ENCODE measurements at places on chromosomes 1 and 21.

GRCh38 chr1:180533266-180533987, 25.3 kb upstream of the OVAAL start:
- peak; percentile 76 for DNase-seq

DNA sequence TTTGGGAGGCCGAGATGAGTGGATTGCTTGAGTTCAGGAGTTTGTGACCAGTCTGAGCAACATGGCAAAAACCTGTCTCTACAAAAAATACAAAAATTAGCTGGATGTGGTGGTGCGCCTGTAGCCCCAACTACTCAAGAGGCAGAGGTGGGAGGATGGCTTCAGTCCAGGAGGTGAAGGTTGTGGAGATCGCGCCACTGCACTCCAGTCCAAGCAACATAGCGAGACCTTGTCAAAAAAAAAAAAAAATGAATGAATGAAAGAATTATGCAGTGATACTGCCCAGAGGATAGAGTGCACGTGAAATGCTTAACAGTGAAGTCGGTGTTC, 429 bp upstream of the DPH2 start:
- no peak for DNase-seq

- no peak for DNase-seq
These were observed 835 bp downstream of the UHMK1 start for GRCh38 chr1:162498496-162498810.

- no peak for DNase-seq
These were observed 10.9 kb downstream of the POMGNT1 start for GRCh38 chr1:46187106-46187869.

DNA sequence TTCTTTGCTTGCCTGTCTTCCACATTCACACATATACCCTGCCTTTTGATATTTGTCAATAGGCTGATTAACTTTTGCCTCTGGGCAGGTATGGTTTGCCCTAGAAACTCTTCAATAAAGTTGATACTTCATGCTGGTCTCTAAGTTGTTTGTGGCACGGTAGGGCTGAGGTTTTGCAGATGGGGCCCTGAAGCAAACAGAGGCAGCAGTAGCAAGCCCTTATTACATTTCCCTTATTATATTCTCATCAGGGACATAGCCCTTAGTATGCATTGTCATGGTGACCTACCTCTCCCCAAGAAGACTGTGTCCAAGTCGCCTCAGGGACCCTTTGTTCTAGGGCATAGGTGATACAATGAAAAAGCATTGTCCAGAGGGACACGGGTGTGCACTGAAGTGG, at the start of gene OR6P1:
Gene OR6P1 (minus strand): TSS at position 101 of the 400 bp plus-strand sequence. CDS start 6,976 bp downstream, outside the sequence.
- no peak for DNase-seq

- no peak for DNase-seq
These were observed 121.5 kb downstream of the PLD5 start for GRCh38 chr1:242402956-242403355.

DNA sequence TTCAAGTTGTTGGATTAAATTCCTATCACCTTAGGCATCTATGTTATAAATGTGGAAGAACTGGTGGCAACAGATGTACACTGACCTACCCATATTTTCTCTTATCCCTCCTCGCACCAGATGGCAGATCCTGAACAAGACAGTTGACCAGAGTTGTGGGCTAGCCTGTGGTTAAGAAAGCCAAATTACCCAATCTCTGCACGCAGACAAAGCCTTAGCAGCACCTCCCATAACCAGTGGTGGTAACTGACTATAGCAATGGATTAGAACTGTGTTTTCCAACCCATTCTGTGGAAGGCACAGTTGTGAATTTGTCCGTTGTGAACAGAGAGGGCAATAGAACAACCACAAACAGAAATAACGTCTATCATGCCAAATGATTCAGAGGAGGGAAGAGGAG, 20.6 kb downstream of the ABCB10 start:
- no peak for DNase-seq

DNA sequence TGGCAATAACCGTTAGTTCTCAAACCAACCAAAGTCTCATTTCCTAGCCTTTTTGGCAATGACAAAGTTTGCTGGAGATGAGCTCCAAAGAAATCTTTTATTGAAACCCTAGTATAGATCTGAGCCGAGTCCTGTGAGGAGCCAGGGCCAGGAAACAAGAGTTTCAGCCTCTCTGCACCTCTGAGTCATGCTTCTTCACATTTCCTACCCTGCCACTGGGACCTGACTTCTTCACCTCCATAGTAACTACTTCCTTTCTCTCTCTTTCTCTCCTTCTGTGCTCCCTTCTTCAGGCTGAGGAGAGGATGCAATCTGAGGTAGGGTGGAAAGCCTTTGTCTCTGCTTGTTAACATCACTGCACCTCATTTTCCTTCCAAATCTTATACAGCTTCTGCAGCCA, 38.7 kb upstream of the IPO9 start:
- DNase-seq, result no peak

DNA sequence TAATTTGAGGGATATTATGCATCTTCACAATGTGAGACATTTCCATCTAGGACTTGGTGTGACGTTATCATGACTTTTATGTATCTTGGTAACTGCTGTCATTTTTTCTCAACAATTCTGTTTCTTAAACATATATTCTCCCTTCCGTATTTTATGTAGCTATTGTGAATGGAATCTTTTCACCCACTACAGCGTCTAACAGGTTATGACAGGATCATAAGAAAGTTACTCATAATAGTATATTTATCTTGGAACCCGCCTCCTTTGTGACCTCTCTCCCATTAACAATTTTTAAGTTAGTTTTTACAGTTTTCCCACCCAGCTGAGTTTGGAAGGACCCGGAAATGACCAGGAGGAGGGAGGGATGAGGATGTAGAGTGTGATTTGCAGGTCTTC, 6.8 kb upstream of the DMRTA2 start:
- no peak for DNase-seq

DNA sequence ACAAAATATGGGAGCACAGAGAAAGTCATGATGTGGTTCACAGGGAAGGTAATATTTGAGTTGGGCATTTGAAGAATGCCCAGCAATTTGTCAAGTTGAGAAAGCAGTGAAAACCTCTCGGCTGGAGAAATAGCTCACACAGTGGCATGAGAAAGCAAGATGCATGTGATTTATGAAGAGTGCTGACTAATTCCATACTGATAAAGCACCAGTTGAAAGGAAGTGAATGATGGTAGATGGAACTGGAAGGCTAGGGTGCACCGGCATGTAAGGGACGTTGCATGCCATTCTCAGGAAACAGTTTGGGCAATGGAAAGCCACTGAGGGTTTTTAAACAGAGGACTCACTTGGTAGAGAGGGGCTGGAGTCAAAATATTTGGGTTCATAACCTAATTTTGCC, 53.5 kb upstream of the MTF2 start:
- DNase-seq, result no peak

DNA sequence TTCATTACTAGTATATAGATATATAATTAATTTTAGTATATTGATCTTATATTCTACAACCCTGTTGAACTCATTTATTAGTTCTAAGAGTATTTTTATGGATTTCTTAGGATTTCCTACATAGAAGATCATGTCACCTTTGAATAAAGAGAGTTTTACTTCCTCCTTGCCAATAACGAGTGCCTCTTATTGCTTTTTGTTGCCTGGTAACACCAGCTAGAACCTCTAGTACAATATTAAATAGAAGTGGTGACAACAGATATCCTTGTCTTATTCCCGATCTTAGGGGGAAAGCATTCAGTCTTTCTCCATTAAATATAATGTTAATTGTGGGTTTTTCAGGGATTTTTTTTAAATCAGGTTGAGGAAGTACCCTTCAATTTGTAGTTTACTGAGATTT, 40.8 kb downstream of the WNT2B start:
- DNase-seq, result no peak

- DNase-seq, result no peak
These were observed 671 bp downstream of the HNRNPU start for GRCh38 chr1:244863491-244864252.

- DNase-seq, result no peak
These were observed 185.0 kb downstream of the TGFBR3 start for GRCh38 chr1:91700771-91701471.

DNA sequence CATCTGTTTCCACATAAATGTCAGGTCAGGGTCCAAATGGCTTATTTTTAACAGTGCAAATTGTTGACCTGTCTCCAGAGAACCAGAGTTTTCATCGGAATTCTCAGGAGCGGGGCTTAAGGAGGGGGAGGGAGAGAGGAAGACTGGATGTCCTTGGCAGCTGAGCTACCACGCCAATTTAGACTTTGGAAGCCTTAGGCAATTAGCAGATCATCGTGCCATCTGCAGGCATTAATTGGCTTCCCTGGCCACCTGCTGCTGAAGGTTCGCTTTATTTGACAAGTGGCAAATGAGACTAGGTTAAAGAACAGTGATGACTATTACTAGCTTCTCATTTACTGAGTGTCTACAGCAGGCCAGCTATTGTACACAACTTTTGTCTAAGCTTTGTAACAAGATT, 43.7 kb downstream of the HLX start:
- no peak for DNase-seq

DNA sequence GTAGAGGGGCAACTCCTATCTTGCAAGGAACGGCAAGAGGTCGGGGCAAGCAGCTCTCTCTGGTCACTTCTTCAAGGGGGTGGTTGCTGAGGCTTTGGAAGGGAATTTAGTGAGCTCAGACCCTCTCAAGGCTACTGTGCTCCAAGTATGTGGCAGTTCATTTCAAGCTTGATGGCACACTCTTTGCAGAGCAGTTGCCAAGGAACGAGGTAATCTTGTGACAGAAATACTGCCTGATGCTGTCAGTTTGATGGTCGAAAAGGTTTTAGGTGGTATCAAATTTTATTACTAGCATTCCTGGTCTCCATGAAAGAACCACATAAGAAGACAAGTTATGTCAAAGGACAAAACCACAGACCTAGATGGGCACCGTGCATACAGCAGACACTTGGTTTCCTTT, 13.1 kb downstream of the CFAP298 start:
- DNase-seq, result no peak
